ENCODE measurements at places on chromosomes 7 and 10.

GRCh38 chr10:43666552-43666951 lies 17.9 kb upstream of the ZNF32 start:
- DNase-seq, result no peak

DNA sequence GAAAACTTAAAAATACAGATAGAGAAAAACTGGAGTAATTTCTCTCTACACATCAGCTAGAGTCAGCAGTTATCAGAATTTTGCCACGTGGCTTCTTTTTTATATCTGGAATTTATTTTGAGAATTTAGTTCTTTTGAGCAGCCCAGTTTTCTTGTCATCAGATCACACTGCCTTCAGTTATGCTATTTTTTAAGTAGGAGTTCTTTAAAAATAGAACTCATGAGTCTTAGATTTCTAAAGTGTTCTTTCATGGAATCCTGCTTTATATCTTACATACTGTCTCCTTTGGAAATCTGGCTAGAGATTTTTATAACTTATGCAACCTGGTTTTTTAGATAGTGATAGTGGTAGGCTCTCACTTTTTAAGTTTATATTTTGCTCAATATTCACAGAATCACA lies 24.2 kb downstream of the AGR2 start:
- no peak for DNase-seq

- DNase-seq, result peak; percentile 88
Observed at GRCh38 chr7:332646-333392, 42.8 kb downstream of the FOXL3 start.

- DNase-seq, result no peak
Observed at GRCh38 chr10:6354168-6354772, 151.5 kb downstream of the PFKFB3 start.

GRCh38 chr7:142307246-142307900 lies 49.5 kb upstream of the PRSS58 start:
- DNase-seq, result no peak

- DNase-seq, result no peak
Observed at GRCh38 chr10:109740436-109740835, 182.9 kb downstream of the XPNPEP1 start.

DNA sequence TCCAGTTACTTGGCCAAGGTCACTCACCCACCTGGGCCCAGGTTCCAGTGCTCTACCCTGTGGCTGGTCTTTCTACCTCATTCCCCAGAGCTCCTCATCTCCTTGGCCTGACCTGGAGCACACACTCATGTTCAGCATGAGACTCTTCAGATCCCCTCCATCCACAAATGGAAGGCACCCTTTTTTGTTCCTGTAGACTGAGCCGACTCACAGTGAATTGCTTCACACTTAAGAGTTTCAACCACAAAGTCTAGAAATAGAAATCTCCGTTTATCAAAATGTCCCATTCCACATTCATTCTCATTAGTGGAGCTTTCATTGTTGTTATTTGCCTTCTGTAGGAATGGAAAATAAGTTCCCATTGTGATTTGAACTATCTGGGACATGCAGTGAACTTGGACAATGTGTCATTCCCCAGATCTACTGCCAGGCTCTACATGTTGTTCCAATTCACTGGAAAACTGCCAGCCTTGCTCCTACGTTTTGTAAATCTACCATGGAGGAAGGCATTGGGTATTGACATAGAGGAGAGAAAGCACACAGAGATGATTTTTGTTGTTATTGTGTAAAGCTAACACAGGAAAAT lies 125.3 kb upstream of the CELF2 start:
- DNase-seq, result no peak

- DNase-seq, result no peak
Observed at GRCh38 chr7:106060394-106060920, 51.7 kb downstream of the SYPL1 start.
